T-helper 9 cell (primary cell): ENCODE measurements at places on chromosomes 12 and 14.

DNA sequence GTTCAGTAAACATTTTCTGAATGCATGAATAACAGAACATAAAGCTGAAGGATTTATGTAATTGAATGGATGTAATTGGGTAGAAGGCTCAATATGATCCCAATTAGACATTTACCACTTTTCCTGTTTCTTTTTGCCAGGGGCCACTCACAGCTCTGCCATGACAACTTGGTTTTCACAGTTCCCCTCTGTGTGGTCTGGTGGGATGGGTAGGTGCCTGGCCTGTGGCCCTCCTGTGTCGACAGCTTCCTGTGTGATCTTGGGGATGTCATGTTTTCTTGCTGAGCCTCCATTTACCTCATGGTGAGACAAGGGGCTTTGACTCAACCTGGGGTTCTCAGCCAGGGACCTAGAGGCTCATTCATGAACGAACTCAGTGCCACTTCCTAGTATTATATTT is 12.6 kb upstream of the SERPINA10 start:
- DNase-seq, result no peak

DNA sequence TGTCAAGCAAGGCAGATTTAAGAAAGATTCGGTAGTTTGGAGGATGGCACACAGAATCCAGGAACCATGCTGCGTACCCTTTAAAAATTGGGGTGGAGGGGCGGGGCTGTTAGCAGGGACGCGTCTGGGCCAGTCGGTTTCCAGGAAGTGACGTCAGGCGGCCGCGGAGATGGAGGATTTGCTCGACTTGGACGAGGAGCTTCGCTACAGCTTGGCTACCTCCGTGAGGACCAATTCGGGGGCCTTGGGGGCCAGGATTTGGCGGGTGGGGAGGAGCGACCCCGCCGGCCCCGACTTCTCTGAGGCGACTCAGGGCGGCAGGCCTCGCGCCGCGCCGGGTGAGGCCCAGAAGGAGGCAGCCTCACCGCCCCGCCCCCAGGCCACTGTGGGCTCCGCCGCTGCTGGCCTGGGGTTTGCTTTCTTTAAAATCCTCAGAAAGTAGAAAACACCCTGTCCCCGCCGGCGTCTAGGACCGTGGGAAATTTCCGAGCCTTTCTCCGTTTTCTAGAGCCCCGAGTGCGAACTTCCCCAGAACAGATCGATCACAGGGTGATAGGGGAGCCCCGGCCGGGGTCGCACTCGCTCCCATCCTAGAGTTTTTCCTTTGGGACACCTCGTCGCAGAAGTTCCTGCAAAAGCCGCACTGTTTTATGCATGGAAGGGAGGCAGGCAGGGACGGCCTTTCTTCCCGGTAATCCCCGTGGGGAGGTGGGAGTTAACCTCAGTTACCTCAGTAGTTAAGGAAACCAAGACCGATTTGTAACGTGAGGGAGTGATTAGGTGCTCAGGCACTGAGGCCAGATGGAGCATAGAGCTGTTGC is at the start of gene IFT43:
Gene IFT43, plus strand, starts transcription at position 146 of the 821 bp plus-strand sequence. Its CDS starts 24 bp downstream, at position 170.
- DNase-seq, result peak; percentile 93

- no peak for DNase-seq
Observed at GRCh38 chr14:75725481-75725880, 64.4 kb downstream of the TTLL5 start.

GRCh38 chr14:24339284-24340151 is at the start of gene RIPK3:
Gene RIPK3 (minus strand): TSS chr14:24339991. CDS start chr14:24339826, 165 bp downstream.
- DNase-seq, result peak; percentile 54

- DNase-seq, result no peak
Observed at GRCh38 chr14:29461101-29461500, 466.5 kb downstream of the PRKD1 start.

GRCh38 chr12:122518908-122519307 is 7.8 kb downstream of the RSRC2 start:
- DNase-seq, result no peak

DNA sequence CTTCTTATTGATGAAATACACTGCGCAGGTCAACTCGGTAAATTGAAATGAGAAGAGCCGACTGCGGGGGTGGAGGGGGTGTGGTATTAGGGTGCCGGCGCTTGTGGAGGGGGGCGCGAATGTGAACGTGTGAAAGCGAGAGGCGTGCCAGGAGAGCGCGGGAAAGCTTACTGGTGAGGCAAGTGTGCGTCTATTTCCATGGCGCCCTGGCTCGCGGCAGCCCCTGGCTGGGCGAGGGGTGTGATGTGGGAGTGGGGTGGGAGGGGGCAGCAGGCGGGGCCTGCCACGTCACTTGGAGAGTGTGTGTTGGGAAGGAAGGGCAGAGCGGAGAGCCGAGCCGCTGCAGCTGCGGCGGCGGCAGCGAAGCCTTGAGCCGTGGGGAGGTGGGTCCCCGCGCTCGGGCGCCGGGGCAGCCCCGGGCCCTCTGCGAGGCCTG is 88.8 kb downstream of the GALNT8 start:
- DNase-seq, result peak; percentile 8

DNA sequence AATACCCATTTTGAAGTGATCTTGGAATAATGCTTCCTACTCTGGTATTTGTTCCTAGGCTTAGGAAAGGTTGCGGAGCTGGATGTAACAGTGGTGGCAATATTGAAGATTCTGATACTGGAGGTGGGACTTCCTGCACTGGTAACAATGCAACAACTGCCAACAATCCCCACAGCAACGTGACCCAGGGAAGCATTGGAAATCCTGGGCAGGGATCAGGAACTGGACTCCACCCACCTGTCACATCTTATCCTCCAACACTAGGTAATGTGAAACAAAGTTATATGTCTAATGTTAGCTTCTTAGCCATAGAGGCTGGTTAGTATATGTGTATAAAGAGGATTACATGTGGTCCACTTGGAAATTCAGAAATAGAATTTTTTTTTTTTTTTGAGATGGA is 197.9 kb downstream of the PCNX1 start:
- DNase-seq, result no peak

- no peak for DNase-seq
Observed at GRCh38 chr14:50607181-50607580, 47.2 kb downstream of the ATL1 start.
